ENCODE measurements at places on chromosomes 4 and X.

- peak; percentile 85 for DNase-seq
Observed at GRCh38 chr4:119628281-119629141, at the start of gene PDE5A. Gene PDE5A (minus strand): TSS chr4:119628804. CDS start chr4:119628671, 133 bp downstream.

DNA sequence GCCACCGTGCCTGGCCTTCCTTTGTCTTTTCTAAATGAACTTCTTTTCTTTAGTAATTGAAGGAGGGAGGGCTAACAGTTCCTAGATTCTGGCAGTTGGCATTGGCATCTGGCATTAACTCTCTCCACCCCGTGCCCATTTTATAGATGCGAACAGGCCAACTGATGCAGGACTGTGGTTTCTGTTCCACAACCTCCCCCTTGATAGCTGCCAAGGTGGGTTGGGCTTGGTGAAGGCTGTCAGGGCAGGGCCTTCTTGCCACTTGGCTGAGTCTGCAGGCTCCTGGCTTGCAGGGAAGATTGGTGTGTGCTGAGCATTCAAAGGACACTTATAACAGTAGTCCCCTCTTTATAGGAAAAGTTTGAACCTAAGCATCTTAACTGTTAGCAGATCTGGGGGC is 4.3 kb downstream of the SOWAHD start:
- no peak for DNase-seq

DNA sequence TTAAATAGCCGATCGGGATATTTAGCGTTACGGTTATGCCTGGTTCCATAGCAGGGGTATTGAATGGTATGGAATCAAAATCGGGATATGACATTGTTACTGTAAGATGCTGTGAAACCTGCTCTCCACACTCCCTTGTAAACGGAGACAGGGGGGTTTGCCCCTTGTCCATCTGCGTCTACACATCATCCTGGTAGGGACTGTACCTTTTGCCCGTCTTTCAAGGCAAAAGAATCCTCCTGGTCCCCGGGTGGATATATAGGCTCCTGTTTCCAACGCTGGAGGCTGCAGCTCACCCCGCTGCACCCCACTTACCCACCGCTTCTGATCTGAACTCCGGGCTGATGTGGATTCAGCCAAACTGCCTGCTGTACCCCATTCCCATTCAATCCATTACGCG is 189.1 kb downstream of the SHOX start:
- DNase-seq = no peak

GRCh38 chrX:39795605-39796004 is 302.2 kb downstream of the BCOR start:
- DNase-seq = no peak

DNA sequence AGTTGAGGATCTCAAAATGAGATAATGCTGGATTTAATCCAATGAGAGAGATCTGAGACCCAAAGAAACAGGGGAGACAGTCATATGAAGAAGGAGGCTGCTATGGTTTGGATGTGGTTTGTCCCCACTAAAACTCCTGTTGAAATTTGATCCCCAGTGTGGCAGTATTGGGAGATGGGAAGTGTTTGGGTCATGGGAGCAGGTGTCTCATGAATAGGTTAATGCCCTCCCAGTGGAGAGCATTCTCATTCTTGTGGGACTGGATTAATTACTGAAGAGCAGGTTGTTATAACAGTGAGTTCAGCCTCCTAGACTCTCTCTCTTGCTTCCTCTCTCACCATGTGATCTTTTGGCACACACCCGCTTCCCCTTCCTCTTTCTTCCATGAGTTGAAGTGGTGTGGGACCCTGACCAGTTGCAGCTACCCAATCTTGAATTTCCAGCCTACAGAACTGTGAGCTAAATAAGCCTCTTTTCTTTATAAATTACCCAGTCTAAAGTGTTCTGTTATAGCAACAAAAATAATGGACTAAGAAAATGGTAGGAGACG is 70.3 kb downstream of the PPEF2 start:
- no peak for DNase-seq

GRCh38 chrX:17525762-17526555 is 151.0 kb downstream of the NHS start:
- DNase-seq = no peak

DNA sequence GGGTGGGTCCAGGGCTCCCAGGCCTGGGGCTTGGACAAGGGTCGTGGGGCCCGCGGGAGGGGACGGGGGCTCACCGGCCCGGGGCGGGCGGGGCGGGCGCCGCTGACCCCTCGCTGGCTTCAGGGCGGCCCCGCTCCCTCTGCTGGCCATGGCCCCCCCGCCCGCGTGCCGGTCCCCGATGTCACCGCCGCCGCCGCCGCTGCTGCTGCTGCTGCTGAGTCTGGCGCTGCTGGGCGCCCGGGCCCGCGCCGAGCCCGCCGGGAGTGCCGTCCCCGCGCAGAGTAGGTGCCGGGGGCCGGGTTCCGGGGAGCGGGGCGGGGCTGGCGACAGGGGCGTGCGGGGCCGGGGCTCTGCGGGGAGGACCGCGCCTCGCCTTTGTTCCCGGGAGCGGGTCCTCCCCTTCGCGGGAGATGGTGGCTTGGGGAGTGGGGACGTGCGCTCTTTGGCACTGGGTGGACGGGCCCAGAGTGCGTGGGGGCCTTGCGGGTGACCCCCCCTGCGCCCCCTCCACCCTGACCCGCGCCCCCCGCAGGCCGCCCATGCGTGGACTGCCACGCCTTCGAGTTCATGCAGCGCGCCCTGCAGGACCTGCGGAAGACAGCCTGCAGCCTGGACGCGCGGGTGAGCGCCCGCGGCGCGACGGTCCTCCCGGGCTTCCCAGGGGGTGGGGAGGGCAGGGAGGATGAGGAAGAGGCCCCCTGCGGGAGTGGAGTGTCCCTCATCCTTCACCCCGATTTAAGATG is 16.8 kb upstream of the NAT8L start:
- peak; percentile 52 for DNase-seq

DNA sequence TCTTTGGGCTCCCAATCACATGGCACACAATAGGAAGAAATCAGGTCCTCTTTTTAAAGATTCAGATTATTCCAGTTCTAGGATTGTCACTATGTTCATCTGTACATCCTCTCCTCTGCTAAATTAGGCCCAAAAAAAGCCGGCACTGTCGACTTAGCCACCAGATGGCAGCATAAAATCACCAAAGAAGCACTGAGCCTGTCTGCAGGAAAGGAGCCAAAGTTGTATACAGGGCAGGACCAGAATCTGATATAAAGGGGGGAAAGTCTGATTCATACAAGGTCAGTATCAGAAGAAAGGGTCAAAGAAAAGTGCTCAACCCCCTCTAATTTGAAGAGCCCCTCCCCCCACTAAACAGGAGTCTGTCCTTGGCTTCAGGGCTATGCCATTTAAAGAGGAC is 292.5 kb downstream of the CHIC1 start:
- peak; percentile 55 for DNase-seq

DNA sequence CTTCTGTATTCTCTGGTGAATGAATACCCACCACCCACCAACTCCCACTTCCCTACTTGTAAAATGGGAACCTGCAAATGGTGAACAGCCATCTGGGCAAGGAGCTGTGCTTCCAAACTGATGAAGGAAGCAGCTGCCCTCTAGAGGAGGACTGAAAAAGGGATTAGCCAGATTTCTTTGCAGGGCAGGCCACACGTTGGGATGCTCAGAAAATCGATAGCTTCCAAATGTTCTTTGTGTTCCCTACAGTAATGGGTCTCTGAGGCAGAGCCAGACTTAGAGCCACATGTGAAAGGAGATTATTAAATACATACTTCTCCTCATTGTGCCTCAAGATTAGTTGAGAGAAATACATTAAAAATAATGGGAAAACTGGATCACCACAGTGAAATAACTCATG is 39.3 kb upstream of the LPAR4 start:
- DNase-seq = no peak

- DNase-seq = no peak
Observed at GRCh38 chr4:135186002-135186401, 984.4 kb upstream of the PABPC4L start.

DNA sequence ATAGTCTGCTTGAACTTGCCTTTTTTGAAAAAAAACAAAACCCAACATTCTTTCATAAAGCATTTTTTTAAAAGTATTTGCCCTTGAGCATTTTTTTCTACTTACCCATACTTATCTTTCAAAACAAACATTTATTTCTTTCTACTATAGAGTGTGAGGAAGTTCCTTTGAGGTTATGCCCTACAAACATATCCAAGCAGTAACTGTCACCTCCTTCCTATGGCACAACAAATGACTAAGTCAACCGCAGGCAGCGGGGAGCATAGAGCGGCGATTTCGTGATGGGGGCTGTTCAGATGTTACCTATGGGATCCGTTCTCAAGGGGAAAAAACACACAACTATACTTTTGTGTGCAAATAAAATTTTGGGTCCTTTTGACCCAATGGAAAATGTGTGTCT is 19.4 kb downstream of the SPRY1 start:
- DNase-seq = no peak
